ENCODE measurements at places on chromosomes 2 and 18. TPM values are rescaled to one million over a fixed set of nuclear protein-coding genes. Genes with fewer than 3 reads are reported as not detected.

Gene ZSCAN30
- 7.5 TPM for polyA plus RNA-seq

- DNase-seq: no peak
- no peaks in the 10 kb centered on the region for H3K36me3 ChIP-seq
- no peaks in the 10 kb centered on the region for H3K27me3 ChIP-seq
- H3K27ac ChIP-seq: no peak overlapping the region
These were observed 37.5 kb upstream of the MTCL1 start for GRCh38 chr18:8667846-8668245.

Gene RAB17
- not detected for polyA plus RNA-seq

Gene POTEC
- polyA plus RNA-seq: not detected

Gene SERPINB4
- not detected for polyA plus RNA-seq

DNA sequence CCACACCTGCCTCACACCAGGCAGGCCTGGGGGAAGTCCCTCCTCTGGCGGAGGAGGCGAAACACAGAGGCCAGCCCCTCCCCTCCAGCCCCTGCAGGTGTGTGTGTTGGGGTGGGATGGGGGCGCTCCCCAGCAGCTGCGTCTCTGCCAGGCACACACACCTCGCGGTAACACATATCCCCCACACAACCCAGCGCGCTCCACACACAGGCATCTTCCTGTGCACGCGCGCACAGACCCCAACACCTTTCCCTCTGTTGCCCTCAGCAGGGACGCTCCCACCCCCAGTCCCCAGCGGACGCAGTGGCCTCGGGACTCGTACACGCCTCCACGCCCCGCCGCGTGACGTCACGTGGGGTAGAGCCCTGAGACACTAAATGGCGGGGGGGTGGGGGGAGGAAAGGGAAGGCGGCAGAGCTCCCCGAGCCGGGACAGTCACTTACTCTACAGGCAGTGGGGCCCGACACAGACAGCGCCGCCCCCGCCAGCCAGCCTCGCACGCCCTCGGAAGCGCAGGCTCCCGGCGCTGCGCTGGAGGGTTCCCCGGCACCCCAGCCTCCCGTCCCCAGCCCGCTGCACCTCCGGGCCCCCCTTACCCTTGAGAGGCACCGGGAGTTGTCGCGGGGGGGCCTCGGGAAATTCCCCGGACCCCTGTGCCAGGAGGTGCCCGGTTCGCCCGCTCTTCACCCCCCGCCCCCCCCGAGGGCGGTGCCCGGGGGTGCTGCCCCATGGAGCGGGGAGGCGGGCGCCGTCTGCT is at the start of gene WNT10A:
WNT10A (plus strand) TSS at position 751 of the 757 bp plus-strand sequence. CDS start 144 bp downstream, outside the sequence.
- peak; percentile 81 for DNase-seq
- H3K4me1 ChIP-seq: peaks cover 66% of the 10 kb centered on the region
- H3K27ac ChIP-seq: peak within 1 kb of the TSS; percentile 96
- peak within 1 kb of the TSS; percentile 86 for H3K4me3 ChIP-seq
- H3K27me3 ChIP-seq: no peaks in the 10 kb centered on the region
- no peaks in the 10 kb centered on the region for H3K36me3 ChIP-seq

GRCh38 chr2:178280244-178280852 is 86.0 kb downstream of the OSBPL6 start:
- H3K27me3 ChIP-seq: peaks cover 9% of the 10 kb centered on the region
- H3K4me3 ChIP-seq: no peak overlapping the region
- DNase-seq: peak; percentile 4
- H3K36me3 ChIP-seq: no peaks in the 10 kb centered on the region
- H3K4me1 ChIP-seq: no peaks in the 10 kb centered on the region
- no peak overlapping the region for H3K27ac ChIP-seq

DNA sequence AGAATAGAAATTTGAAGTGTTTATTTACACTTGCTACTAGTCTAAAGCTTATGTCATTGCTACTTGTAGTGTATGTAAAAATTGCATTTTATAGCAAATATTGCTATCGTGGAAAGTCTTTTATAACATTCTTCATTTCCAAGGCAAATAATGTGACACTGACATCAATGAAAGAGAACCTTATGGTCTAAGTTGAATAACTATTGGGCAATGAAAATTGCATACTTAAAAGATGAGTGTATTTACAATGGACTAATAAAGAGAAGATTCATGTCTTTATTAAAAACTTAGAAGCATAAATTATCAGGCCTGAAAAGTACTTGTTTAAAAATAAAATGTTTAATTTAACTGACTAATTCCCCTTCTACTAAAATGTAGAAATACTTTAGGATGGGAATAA is 82.2 kb downstream of the LRP1B start:
- H3K4me1 ChIP-seq: no peaks in the 10 kb centered on the region
- no peak overlapping the region for H3K27ac ChIP-seq
- DNase-seq: no peak
- H3K36me3 ChIP-seq: no peaks in the 10 kb centered on the region
- no peak overlapping the region for H3K4me3 ChIP-seq
- H3K27me3 ChIP-seq: no peaks in the 10 kb centered on the region

Gene CSRNP3
- polyA plus RNA-seq: not detected

GRCh38 chr2:128511731-128512378 is 193.2 kb upstream of the HS6ST1 start:
- H3K4me3 ChIP-seq: no peak overlapping the region
- H3K27ac ChIP-seq: no peak overlapping the region
- peaks cover 19% of the 10 kb centered on the region for H3K4me1 ChIP-seq

Measured in naive thymus-derived CD8-positive, alpha-beta T cell (primary cell).